Muscle of leg (tissue), 16 donors: ENCODE measurements at places on chromosomes 7 and 10.
A peak's percentile ranks its signal among the peaks of the same experiment; 100 is the strongest.

GRCh38 chr7:121442845-121443244, 46.7 kb upstream of the FAM3C start:
- no peak for DNase-seq

DNA sequence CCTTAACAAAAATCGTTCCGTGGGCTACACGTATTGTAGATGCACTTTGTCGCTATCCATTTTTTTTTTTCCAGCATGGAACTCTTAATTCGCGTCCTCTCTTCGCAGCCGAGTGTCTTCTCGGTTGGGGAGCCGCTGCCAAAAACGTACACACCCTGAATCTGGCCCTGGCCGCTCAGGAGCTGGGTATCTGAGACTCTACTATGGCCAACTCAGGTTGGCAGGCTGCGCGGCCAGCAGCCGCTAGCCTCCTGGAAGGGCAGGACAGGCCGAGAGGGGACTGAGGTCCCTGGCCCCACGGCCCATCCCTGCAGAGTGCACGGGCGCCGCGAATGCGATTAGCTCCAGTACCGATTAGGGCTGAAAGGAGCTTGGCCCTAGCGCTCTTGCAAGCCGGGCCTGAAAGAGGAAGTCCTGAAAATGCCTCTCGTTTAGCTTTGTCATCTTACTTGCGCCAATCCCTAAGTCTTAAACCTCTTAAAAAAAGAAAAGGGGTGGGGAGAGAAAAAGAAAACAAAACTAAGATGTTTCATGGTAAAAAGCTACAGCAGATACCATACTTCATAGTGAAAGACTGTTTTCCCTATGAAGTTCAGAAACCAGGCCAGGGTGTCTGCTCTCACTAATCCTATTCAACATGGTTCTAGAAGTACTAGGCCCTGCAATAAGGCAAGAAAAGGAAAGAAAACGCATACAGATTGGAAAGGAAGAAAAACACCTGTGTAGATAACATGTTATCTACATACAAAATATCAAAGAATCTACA, 113.2 kb upstream of the RHEB start:
- DNase-seq, result peak; percentile 52

GRCh38 chr7:22316914-22317313, 40.0 kb downstream of the RAPGEF5 start:
- DNase-seq, result no peak

- DNase-seq, result no peak
Measured at GRCh38 chr10:97426776-97427570, 982 bp downstream of the PGAM1 start.

- DNase-seq, result no peak
Measured at GRCh38 chr7:148466120-148466519, 124.4 kb upstream of the C7orf33 start.

DNA sequence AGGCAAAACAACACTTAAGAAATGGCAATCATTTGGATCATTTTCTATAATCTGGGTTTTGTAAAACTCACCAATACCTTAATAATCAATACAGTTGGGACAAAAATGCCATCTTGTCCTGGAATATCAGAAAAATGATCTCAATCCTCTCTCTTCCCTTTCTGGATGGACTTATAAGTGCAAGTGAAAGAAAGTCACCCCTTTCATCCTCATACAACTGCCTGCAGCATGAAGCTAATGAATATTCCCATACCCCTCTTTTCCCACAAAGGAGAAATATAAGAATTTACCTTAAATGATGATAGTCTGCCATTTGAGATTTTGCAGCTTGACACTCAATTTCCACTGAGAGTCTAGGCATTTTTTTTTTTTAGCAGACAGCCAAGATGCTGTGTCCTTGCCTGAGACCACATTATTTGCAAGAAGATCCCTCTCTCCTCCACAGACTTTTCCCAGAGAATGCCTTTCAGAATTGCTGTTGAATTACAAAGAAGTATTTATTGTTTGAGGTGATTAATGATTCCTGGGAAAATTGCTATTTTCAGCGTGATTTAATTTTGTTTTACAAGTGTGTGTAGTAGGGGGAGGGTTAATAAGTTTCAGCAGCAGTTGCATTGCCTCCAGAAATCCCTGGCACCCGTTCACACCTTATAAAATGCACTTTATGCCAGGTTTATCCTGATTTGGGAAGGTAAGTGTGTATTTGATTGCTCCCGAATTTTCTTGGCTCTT, 3.8 kb downstream of the HOXA4 start:
- no peak for DNase-seq

DNA sequence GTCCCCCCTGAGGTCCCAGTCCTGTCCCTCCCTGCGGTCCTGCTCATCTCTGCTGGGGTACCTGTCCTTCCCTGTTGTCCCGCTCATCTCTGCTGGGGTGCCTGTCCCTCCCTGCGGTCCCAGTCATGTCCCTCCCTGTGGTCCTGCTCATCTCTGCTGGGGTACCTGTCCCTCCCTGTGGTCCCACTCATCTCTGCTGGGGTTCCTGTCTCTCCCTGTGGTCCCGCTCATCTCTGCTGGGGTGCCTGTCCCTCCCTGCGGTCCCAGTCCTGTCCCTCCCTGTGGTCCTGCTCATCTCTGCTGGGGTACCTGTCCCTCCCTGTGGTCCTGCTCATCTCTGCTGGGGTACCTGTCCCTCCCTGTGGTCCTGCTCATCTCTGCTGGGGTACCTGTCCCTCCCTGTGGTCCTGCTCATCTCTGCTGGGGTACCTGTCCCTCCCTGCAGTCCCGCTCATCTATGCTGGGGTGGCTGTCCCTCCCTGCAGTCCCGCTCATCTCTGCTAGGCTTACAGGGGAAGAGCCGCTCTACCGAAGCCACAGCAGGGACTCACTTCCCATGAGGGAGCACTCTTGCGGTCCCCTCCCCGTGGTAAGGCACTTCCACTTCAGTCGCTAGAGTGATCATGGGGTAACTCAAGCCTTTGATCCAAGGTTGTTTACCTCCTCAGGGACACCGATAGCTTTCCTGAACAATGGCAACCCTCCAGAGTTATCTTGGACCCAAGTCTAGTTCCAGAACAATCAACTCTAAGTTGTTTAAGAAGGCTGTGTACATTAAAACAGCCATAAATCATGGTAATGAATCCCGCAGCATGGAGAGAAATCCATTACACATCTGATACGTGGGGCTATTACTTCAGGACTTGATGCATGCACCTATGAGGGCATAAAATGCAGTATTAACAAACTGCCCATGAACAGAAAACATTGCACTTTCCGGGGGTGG, 46.8 kb upstream of the MNX1 start:
- DNase-seq, result no peak

- DNase-seq, result no peak
Measured at GRCh38 chr7:18552943-18553604, 57.5 kb downstream of the HDAC9 start.

GRCh38 chr7:152411389-152411788, 24.4 kb downstream of the KMT2C start:
- DNase-seq, result peak; percentile 53

DNA sequence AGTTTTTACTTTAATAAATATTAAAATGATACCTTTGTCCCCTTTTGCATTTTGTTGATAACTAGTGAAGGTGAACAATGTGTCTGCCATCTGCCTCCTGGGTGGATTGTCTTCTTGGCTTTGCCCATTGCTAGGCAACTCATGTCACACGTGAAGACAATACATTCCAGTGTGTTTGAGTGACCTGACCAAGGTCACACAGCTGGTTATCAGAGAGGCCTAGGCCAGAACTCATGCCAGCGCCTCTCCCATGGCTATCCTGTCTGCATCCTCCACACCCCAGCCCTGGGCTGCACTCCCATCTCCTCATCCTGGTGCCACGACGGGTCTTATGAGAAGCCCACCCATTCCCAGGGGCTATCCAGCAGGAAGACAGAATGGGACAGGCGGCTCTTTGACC, 108.7 kb downstream of the PLCE1 start:
- no peak for DNase-seq

- peak; percentile 53 for DNase-seq
Measured at GRCh38 chr7:149883452-149883861, 9.7 kb downstream of the ATP6V0E2 start.

DNA sequence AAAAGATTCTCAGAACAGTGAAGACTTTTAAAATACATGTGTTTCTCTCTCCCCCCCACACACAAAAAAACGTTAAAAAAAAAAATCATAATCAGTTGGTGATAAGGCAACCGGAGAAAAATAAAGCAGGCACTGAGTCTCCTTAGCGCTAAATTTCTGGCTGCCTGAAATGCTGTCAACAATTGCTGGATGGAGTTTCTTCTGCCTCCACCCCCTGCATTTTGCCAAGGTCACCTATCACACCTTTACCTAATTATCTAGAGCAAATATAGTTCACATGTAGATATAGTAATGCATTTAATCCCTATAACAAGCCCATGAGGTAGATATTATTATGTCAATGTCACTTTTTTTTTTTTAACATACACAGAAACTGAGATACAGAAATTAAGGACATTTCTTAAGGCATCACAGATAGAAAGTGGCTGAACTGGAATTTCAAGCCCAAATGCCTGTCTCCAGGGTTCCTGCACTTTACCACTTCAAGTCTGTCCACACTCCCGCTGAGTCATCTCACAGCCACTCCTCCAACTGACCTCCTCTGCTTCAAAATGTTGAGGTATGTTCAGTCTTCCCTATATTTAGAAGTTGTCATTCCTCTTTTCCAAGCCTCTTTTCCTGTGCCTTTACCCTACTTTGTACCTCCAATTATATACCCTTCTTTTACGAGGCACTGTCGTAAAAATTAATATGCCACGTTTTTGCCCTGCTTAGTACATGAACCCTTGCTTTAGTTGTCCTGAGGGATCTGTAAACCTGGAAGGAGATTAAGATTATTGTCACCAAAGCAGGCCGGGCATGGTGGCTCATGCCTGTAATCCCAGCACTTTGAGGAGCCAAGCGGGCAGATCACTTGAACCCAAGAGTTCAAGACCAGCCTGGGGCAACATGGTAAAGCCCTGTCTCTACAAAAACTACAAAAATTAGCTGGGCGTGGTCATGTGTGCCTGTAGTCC, 72.8 kb upstream of the MPP7 start:
- DNase-seq, result no peak

GRCh38 chr7:83339907-83340306, 177.2 kb upstream of the PCLO start:
- no peak for DNase-seq
